CD4-positive, alpha-beta T cell treated with Interleukin-6 for 4 hours (primary cell): ENCODE measurements at places on chromosomes 5 and 9.

DNA sequence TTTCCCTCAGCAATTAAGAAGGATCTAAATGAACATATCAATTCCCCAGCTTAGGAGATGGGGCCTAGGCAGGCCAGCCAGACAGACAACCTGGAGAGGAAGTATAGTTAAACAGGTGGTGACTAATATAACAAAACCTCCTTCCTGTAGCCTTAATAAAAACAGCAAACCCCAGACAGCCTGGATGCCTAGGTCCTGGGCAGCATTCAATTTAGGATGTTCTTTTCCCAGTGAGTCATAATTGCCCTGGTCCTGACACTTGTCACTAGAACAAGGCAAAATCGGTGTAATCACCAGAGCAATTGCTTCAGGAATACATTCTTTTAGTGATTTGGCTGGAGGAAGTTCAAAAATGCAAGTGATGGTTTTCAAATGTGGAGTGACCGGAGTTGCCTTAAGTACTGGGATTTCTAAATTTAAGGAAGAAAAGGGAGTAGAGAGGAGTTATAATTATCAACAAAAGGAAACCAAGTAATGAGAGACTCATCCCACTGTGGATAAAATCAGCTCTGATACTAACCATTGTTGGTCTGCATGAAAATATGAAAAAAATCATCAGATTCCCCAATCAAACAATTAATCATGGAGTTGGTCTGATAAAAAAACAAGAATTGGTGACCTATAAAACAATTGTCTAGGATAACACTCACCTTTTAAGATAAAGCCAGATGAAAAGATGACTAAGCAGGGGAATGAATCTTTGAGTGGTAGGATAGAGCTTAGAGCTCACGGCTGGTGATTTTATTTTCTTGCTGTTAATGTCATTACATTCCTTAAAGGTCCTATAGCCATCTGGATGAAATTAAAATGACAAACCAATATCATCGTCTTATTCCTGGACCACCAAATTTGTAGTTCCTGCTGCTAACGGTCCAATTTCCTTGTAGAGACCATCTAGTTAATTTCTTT is 39.0 kb upstream of the TARS1 start:
- DNase-seq: no peak

- no peak for DNase-seq
Observed at GRCh38 chr9:108351571-108351970, 504.2 kb downstream of the ACTL7B start.

DNA sequence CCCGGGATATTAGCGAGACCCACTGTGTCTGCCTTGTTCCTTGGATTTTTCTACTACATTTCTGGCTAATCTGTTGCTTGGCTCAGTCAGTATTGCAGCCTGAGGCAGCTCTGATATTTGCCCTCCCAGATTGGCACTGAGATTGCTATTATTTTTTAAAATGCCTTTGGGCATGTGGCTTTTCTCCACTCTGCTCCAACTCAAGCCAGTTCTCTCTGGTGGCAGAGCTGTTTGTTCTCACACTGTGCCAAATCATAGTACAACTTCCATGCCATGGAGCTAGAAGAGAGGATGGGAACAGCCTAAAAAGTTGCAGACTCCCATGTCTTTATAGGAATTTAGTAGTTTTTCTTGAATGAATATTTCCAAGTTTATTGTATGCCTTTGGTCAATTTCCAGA is 155.9 kb upstream of the ATP10B start:
- DNase-seq: no peak

GRCh38 chr9:79395755-79396154 is 176.0 kb upstream of the TLE4 start:
- no peak for DNase-seq

DNA sequence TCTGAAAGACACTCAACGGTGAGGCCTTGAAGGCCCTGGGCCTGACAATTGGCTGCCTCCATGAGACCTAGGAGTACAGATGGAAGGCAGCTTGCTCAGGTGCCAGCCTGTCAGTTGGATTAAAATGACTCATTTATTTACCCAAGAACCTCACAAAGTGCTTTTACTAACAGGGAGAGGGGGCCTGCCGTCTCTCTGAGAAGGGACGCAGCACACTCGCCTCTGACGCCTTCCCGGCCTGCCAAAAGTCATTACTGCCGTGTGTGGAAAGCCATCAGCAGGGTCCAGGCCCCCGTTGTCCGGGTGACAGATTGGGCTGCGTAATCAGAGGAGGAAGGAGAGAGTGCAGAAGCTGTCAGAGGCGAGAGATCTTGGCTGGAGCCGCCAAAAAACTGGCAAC is 32.4 kb downstream of the DDX31 start:
- DNase-seq: no peak

DNA sequence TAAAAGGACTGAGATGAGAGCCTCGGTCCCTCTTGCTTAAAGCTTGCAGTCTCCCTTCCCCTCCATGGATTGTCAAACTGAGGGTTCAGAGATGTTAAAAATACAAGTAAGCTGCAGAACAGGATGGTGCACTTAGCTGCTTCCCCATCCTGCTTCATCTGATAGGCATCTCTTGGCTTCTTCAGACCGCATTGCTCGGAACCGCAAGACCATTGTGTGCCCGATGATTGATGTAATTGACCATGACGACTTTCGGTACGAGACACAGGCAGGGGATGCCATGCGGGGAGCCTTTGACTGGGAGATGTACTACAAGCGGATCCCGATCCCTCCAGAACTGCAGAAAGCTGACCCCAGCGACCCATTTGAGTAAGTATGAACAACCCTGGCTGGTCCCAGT is 65.5 kb upstream of the SAP30L start:
- DNase-seq: no peak

DNA sequence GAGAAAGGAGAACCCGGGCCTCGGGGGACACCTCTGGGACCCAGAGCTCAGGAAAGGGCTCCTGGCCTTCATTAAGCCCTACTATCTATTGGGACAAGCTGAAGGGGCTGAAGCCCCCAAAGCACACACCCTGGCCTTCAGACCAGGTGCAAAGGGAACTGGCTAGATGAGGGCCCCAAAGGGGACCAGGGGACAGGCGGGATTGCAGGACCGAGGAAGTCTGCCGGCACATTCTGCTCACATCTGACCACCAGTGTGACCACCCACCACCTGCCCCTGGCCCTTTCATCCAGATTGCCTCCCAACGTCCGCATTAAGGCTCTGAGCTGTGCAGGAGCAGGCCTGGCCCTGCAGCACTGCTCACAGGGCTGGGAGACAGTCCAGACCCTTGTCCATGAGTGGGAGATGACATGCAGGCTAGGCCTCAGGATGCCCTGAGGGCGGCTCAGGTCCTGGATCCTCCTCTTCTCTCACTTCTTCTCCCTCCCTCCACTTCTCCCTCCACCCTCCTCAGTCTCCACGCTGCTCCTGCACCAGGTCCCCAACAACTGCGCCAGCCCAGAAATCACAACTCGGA is 19.2 kb downstream of the PSD2 start:
- DNase-seq: no peak

DNA sequence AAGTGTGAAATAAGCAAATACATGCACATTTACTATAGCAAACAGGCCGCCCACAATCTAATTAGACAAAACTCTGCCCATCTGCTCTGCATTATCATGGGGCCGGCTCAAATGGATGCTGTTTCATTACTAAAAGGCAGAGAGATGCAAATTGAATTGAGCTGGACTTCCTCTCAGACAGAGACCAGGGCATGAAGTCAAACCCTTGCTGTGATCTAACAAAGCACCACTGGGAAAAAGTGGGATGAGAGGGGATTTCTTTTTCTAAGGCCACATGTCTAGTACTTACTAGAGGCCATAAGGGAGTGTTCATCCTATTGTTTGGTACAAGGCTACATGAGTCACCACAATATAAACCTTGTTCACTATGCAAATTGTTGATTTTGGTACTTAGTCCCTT is 614.7 kb downstream of the ISL1 start:
- no peak for DNase-seq

- no peak for DNase-seq
Observed at GRCh38 chr9:16750553-16750952, 119.9 kb downstream of the BNC2 start.

DNA sequence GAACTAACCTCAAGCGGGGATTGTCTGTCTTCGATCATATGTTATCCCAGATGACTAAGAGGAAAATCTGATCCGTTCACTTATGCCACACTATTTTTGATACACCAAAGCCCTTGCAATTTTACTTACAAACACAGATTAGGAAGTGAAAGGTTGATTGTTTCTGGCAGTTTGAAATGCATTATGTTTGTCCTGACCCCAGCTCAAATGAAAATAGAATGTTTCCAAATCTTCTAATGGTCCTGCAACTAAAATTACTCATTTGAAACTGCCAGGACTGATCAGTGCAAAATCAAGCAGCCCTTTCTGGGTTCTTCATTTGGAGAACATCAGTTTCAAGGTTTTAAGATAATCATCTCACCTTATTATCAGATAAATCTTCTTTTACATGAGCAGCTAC is 696.7 kb upstream of the WWC1 start:
- DNase-seq: no peak

GRCh38 chr9:5442400-5443011 is 4.8 kb upstream of the PLGRKT start:
- DNase-seq: peak; percentile 56

DNA sequence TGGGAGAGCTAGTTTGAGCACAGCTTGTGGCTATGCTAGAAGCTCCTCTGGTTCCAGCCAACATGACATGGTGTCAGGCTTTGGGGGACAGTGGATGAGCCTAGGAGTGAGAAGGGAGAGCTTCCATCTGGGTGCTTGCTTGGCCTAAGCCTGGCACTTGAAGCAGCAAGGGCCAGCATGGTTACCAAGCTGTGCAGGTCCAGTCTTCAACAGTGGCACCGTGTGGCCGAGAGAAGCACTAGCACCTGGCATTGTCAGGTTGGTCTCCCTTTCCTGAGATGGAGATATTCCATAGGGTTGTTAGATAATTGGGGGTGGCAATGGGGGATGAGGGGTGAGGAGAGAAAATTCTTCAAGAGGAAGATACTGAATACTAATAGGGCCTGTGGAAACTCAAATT is 261.9 kb downstream of the PBX3 start:
- DNase-seq: no peak

GRCh38 chr5:82106207-82106606 is 134.4 kb downstream of the ATG10 start:
- no peak for DNase-seq

GRCh38 chr9:84277646-84278045 is 62.9 kb downstream of the SLC28A3 start:
- no peak for DNase-seq

DNA sequence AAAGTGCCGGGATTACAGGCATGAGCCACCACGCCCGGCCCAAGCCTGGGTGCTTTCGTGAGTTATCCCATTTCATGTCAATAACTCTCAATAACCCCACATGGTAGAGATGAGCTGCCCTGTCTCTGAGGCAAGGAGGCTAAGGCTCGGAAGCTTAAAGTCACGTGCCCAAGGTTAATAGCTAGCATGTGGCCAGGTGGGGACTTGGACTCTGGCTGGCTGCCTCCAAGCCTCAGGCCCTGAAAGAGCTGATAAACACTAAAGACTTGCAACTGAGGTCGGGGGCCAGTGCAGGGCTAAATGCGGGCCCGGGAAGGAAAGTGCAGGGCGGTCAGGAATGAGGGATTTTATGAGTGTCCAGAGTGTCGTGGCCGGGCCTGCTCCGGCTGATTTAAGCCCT is 30.9 kb upstream of the BARHL1 start:
- DNase-seq: no peak

DNA sequence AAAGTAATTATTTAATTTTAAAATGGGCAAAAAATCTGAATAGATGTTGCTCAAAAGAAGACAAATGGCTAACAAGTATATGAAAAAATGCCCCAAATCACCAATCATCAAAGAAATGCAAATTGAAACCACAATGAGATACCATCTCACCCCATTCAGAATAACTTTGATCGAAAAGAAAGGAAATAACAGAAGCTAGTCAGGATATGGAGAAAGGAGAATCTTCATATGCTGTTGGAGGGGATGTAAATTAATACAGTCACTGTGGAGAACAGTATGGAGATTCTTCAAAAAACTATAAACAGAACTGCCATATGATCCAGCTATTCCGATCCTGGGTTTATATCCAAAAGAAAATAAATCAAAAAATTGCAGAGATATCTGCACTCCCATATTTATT is 418.5 kb upstream of the RGMB start:
- DNase-seq: no peak

GRCh38 chr9:97592126-97592525 is 41.0 kb downstream of the TSTD2 start:
- DNase-seq: no peak

DNA sequence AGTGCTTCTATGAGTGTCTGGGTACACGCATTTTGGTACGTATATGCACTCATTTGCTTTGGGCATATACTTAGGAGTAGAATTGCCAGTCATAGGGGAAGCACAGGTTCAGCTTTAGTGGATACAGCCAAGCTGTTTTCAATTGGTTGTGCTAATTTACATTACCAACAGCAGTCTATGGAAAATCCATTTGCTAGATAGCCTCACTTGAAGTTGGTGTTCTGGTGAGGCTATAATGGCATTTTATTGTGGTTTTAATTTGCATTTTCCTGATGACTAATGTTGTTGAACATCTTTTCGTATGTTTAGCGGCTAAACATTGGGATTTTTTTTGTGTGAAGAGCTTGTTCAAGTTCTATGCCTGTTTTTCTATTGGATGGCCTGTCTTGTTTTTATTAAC is 76.8 kb upstream of the ANKH start:
- no peak for DNase-seq

- DNase-seq: peak; percentile 28
Observed at GRCh38 chr5:132526290-132526973, 16.9 kb downstream of the IL5 start.

DNA sequence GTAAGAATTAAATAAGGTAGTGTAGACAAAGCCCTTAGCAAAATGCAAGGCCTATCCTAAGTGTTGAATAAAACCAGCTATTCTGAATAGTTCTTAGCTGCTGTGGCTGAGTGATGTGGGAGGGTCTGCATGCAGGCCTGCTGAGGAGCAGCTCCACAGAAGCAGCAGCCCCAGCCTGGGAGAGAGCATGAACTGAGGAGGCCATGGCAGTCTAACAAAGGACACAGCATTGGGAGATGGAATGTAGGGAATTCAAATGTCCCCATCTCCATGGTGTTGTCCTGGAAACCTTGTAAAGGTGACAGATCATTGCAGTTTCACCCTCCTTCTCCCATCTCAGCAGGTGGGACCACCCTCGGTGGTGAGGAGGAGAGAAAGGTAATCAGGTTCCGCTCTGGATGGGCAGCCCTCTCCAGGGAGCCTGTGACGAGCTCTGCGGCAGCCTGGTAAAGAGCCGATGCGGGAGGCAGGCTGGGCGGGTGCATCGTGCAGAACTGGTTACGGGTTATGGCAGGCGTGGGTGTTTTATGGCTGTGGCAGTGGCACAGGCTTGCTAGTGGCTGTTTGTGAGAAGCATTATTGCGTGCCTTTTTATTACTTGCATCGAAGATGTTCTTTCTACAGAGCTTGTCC is 199.9 kb upstream of the GLRA1 start:
- no peak for DNase-seq

- no peak for DNase-seq
Observed at GRCh38 chr5:148991566-148991965, 71.3 kb downstream of the SH3TC2 start.

GRCh38 chr9:131214876-131215275 is 61.4 kb downstream of the FAM78A start:
- no peak for DNase-seq

DNA sequence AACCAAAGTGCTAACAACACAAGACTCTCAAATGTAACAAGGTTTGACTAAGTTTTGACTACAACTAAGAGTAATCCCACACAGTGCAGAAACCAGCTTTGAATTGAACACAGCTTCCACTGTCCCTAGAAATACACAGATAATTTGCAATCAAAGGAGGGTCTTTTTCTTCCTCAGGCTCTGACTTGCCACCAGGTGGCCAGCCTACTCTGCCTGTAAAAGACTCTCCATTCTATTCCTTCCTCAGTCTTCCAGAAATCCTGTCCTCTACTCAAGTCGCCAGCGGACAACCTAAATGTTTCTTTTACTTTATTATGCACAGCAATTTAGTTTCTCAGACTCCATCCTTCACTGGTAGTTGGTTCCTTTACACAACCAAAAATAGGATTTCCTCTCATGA is 32.2 kb upstream of the MCTP1 start:
- no peak for DNase-seq
